Activated T-cell treated with anti-CD3 and anti-CD28 coated beads, Interleukin-2, amount 50 U/mL, for 72 hours (primary cell): ENCODE measurements at places on chromosomes 3 and 15.

DNA sequence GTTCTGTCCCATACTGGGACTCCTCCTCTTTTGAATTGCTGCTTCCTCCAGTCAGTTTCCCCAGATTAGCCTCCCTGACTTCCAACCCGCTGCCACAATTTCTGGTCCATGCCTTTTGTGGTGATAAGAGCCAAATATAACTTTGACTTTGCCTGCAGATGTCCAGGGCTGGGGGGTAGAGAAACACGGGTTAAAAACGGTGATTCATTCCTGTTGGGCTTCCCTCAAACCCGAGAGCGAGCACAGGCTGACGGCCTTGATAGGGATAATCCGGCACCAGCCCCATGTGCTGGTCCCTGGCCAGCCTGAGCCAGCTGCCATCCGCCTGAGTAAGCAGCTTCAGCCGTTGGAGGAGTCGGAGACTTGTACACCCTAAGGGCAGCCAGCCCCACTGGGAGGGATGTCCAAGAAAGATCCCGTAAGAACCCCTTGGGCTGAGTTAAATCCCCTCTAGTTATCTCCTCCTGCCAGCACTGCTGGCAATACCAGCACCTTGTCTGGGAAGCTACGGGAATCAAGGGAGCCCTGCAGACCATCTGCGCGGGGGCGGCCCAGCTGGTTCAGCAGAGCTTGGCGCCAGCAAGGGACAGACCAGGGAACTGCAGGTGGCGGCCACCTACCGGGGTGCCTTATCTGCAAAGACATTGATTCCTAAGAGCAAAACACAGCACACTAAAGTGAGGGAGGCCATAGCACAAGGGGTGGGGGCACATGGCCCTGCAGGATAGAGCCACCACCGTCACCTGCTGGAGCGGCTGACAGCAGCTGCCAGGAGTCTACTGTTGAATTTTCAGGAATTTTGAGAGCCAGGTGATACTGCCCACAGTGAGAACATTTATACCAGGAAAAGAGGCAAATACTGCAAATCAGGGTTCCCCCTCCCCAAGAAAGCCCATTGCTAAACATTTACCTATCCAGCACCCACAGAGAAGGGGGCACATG lies 18.1 kb downstream of the CSPG4 start:
- no peak for DNase-seq

DNA sequence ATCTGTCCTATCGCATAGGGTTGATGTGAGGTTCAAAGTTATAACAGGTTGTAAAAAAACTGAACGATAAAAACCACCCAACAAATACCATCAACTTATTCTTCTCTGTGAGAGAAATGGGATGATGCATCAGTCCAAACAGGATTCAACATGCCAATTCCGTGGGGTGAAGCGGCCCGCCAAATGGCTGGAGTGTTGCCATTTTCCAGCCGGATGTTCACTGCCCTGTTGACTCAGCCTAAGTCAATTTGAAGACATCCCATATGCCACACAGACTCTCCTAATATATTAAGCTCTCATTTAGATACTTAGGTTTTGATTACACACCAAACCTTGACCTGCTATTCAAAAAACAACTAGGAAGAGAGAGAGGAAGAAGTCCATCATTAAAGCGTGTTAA lies 311.1 kb downstream of the VPS13C start:
- DNase-seq: no peak

GRCh38 chr3:40971191-40972168 lies 227.8 kb upstream of the CTNNB1 start:
- DNase-seq: peak; percentile 71

DNA sequence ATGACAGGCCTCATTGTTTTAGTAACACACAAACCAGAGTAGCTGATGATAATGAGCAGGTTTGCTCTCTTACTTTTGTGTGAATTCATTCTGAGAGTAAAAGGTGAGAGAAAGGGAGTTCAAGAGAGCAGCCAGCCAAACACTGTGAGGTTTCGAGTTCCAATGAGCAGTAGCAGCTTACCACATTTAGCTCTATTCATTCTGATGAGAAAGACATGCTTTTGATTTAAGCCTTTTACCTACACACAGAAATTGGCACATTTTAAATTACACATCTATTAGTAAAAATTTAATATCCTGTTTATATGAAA lies 28.0 kb downstream of the GLDN start:
- DNase-seq: no peak

DNA sequence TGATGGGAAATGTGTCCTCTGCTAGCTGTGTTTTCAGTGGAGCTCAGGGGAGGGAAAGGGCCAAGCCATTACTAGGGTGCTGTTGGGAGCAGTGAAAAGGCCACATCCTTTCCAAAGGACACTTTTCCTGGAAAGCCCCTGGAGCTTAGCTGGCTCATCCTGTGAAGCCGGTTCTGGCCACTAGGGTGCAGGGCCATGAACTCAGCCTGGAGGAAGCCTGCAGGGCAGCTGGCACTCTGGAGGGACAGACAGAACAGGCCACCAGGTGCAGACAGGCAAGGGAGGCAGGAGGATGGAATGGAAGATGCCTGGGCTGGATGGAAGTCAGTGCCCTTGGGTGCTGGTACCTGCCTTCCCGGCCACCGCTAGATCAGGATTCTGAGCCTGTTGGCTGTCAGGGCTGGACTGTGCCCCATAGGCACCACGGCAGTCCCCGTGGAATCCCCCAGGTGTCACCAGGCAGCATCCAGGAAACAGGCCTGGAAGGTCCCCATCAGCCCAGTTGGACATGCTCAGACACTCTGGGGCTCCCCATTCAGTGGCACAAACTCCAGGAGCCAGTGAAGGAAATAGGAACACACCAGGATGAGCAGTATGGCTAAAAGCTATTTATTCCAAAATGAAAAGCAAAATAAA lies 76.2 kb upstream of the C2CD4B start:
- DNase-seq: no peak

DNA sequence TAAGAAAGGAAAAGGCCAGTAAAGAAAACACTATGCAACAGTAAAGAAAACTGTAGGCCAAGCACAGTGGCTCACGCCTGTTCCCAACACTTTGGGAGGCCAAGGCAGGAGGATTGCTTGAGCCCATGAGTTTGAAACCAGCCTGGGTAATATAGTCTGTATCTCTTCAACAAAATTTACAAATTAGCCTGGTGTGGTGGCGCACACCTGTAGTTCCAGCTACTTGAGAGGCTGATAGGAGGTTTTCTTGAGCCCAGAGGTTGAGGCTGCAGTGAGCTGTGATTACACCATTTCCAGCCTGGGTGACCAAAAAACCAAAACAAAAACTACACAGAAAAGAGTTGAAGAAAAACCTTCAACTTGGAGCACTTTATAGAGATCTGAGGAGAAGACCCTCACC lies 31.8 kb downstream of the DAG1 start:
- no peak for DNase-seq

DNA sequence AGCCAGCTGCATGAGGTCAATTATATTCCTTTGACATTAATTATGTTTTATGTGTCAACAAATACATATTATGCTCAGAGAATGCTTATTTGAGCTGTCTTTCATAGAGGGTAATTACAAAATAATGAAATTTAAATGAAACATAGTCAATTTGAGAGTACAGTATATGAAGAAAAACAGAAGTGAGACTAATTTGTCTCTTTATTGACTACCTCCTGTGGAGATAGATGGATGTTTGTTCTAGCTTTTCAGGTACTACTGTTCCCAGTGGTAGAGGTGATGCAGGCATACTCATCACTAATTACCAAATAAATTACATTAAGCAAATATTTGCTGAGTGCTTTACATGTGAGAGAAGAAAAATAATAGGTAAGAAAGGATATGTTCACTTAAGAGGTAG lies 1129.6 kb downstream of the OTOL1 start:
- DNase-seq: no peak

- DNase-seq: no peak
Observed at GRCh38 chr3:118108769-118109168, 925.9 kb downstream of the IGSF11 start.

DNA sequence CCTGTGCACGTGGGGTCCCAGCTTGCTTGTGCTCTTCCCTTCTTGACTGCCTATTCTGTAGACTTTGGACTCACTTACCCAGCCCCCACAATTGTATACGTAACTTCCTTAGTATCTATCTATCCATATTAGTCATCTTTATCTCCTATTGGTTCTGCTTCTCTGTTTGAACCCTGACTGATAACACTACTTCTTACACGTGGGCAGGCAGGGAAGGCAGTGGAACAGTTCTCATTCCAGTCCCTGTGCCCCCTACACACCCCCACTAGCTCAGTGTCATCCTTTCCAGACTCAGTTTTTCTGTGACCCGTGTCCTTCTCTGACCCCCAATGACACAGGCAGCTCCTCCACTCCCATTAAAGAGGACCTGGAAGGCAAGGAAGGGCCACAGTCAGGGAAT lies 74.2 kb upstream of the FBN1 start:
- no peak for DNase-seq

DNA sequence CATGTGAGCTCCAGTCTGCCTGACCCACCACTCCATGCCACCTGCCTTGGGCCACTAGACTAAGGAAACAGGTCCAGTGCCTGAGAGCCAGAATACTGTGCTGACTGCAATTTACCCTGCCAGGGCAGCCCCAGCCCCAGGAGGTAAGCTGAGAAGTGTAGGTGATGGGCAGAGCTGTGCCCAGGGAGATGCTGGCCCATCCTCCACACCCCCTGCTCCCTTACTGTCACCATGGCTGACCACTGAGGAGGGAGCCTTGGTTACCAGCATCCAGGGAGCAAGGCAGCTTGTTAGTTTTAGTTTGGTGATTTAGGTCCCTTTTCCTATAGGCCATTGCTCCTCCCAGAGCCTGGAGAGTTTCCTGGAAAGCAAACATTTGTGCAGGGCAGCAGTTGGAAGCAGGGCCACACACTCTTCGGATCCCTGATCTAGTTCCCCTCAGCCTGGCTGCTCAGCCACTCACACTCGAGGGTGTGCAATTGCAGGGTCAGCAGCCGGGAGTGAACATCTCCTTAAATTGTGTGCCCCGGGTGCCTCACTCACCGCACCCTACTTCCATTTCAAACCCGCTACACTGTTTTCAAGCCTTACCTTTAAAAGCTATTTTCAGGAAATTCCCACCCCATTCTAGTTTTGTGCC lies 2.0 kb downstream of the GALNT15 start:
- DNase-seq: no peak

- DNase-seq: no peak
Observed at GRCh38 chr3:133428552-133428951, 28.7 kb downstream of the BFSP2 start.

- no peak for DNase-seq
Observed at GRCh38 chr15:40340038-40340739, 550 bp downstream of the CCDC9B start.

- no peak for DNase-seq
Observed at GRCh38 chr15:100820528-100820927, 59.1 kb upstream of the ALDH1A3 start.

DNA sequence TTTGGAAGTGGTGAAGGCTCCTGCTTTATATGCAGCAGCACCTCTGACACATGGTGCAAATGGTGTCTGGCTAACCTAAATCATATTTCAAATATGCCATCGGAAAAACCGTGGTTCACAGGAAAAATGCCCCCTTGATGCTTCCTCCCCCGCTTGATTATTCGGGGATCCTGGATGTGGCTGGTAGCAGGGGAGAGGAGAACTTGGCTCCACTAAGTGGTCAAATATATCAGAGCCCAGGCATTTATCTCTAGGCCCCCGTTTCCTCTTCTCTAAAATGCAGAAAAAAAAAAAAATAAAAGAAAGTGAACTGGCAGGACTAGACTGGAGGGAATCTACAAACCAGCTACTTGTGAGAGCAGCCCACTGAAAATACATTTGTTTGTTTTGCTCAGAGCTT lies 18.2 kb upstream of the ATP2B2 start:
- DNase-seq: no peak

GRCh38 chr3:65596571-65597225 lies 442.0 kb downstream of the MAGI1 start:
- DNase-seq: no peak

GRCh38 chr3:52279596-52279995 lies 1.1 kb upstream of the WDR82 start:
- DNase-seq: no peak

DNA sequence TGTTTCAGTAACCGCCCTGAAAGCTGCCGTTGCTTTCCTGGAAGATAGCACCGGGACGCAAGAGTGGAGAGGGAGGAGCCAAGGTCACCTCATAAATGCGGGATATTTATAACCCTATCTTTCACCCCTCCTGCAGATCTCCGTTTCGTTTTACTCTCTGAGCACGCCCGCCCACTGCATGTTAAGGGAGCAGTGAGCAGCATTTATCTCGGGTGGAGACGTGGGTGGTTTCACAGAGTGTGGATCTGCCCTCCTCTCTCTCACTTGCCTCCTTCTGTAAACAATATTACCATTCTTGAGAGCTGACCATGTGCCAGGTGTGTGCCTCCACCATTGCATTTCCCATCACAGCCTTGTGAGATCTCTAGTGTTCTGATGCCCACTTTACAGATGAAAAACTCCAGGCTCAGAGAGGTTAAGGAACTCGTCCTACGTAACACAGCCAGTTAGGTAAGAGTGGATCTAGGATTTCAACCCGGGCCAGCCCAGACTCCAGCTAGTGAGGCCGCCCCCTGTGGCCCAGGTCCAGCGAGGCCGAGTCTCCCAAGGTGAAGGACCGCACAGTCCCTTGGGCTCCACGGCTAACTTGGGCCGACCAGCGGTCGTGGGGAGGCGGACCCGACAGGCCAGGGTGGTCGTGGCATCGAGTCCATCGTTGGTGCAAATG lies 16.9 kb upstream of the SEMA4B start:
- peak; percentile 18 for DNase-seq

DNA sequence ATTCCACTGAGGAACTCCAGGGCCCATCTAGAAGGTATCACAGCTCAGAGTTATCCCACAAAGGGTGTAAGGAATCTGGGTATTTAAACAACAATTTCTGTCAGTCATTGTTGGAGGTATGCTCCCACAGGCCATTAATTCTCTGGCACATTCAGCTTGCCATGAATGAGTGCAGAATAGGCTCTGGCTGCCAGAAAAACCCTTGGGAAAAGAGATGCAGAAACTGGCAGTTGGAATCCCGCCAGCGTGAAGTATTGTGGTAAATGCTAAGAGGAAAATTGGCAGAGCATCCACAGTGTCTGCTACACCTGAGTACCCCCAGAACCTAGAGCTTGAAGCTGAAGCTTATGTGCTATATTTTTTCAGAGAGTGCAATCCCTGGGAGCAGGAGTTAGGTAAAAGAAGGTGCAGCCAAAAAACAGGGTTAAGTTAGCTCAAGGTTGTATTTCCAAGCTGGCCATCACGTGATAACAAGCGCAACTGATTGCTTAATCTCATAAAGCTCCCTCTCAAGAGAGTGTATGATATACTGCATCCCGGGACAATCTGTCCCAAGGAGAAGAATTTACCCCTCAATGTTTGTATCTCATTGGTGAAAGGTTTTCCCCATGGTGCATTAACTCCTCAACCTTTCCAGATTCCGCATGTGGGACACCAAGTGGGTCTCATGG lies 94.2 kb upstream of the ACP3 start:
- no peak for DNase-seq

GRCh38 chr3:134002306-134002705 lies 27.4 kb downstream of the SLCO2A1 start:
- DNase-seq: no peak

GRCh38 chr3:48656061-48656840 lies 6.4 kb downstream of the CELSR3 start:
- DNase-seq: peak; percentile 92

DNA sequence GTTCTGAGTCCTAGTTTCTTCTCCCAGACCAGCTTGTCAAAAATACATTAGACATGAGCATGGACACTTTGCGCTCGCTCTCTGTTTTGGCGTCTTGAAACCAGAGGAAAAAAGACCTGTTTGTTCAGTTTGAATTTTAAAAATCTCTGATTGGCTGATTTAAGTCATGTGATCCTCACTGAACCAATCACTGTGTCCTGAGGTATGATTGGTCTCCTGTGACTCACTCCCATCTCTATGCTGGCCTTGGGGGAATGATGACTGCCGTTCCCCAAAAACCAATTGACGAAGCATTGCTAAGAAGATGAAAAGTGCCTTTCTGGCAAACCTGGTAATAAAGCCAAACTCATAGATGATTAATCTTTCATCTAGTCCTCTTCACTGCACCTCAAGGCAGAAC lies 256.5 kb downstream of the IL5RA start:
- no peak for DNase-seq
